ENCODE measurements at places on chromosomes 5 and 9. TPM values are rescaled to one million over a fixed set of nuclear protein-coding genes. Genes with fewer than 3 reads are reported as not detected.
A peak's percentile ranks its signal among the peaks of the same experiment; 100 is the strongest.

- DNase-seq = no peak
Measured at GRCh38 chr9:86351880-86352279, 2.3 kb downstream of the TUT7 start.

Gene CSF2
- total RNA-seq = 16.8 TPM

- no peak for DNase-seq
Measured at GRCh38 chr9:84323858-84324257, 16.7 kb downstream of the SLC28A3 start.

GRCh38 chr5:164998590-164998989 lies 1493.2 kb downstream of the MAT2B start:
- DNase-seq = no peak

Gene IFNK
- total RNA-seq = not detected

GRCh38 chr9:98369066-98369425 lies 113.6 kb upstream of the TBC1D2 start:
- DNase-seq = no peak

Gene POU5F2
- not detected for total RNA-seq

- no peak for DNase-seq
Measured at GRCh38 chr5:10857338-10857733, 96.3 kb upstream of the DAP start.

GRCh38 chr5:172055421-172055820 lies 49.0 kb upstream of the FBXW11 start:
- no peak for DNase-seq

DNA sequence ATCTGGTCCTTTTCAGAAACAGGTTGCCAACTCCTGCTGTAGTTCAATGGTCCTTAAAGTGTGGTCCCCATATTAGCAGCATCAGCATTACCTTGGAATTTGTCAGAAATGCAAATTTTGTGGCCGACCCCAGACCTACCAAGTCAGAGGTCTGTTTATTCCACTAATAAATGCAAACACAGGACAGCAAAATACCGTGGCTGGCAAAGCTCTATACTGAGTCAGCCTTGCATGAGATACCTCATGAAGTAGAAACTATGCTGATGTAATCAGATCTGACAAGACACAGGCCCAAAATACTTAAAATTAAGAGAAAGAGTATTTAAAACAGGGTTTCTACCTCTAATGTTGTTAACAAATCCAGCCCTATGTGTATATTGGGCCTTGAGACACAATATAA lies 3.0 kb downstream of the GOLM1 start:
- peak; percentile 49 for DNase-seq

Gene LEAP2
- total RNA-seq = not detected

Gene KCNN2
- 0.15 TPM for total RNA-seq

DNA sequence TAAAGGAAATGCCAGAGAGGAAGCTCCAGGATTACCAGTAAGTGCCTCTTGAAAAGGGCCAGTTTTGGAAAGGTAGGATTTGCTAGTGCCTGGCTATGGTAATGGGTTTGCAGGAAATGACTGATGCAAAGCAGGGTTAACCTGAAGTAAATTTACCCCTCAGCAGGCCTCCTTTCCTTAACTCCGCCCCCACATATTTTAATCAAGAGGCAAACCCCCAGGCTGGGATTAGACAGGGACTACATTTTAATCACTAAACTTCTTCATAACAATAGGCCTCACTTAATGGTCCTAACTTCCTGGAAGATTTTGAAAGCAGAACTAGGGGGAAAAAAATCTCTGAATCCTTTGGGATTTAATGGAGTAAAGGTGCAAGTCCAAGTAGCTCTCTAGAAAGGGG lies 10.2 kb upstream of the SLC1A3 start:
- DNase-seq = no peak

DNA sequence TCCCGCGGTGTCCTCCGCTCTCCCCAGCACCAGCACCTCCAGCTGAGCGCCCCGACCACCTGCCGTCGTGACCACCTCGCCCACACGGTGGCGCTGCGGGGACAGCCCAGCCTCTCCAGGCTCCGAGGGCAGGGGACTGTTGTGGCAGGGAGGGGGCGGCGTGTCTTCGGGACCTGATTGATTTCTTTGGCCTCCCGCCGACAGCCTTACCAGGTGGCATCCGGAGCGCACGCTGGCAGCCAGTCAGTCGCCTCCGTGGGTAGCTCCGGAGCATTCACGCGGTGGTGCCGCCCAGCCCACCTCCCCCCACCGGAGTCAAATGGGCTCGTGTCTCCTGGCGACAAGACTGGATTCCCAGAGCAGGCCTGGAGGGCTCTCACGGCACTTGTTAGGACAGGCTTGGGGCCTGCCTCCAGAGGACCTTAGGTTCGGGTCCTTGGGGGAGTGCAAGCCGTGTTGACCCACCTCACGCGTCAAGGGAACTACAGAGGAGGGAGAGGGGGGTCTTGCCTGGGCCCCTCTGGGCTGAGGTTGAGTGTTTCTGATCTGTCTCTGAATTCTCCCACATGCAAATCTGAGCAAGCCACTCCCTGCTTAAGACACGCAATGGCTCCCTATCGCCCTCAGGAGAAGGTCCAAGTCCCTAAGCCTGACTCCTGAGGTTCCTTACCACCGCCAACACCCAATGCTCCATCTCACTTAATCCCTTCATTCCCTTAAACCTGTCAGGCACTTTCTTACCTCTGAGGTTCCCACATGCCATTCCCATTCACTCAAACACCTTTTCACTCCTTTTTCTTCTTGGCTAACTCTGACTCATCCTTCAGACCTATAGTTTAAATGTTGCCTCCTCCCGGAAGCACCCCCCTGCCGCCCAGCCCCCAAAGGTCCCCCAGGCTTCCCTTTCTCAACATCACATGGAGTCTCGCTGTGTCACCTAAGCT lies 51.2 kb upstream of the GGTA1 start:
- peak; percentile 68 for DNase-seq

- no peak for DNase-seq
Measured at GRCh38 chr5:177610770-177611445, 11.0 kb downstream of the B4GALT7 start.

- no peak for DNase-seq
Measured at GRCh38 chr9:124321935-124322334, 64.2 kb downstream of the NEK6 start.

Gene SPATA9
- 1.3 TPM for total RNA-seq

Data from M059J (cell line).